ENCODE measurements at places on chromosomes 13 and 19. TPM values are rescaled to one million over a fixed set of nuclear protein-coding genes. Genes with fewer than 3 reads are reported as not detected.

DNA sequence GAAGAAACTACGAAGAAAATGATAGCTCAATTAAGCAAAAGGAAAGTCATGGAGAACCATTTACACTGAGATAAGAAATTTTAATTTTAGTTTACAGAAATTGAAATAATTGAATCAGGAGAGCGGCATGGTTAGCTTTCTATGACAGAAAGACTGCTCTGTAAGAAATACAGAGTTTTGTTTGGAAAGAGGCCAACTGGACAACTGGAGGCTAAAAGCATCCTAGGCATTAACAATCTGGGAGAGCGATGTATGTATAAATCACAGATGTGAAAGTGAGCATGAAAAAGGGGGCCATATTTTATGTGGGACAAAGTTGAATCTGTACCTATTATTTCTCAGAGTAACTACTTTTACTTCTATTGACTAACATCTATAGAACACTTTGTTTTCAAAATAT lies 1608.8 kb upstream of the PCDH20 start:
- no peak for DNase-seq

GRCh38 chr19:14972676-14973075 lies 7.0 kb downstream of the SLC1A6 start:
- DNase-seq = no peak

DNA sequence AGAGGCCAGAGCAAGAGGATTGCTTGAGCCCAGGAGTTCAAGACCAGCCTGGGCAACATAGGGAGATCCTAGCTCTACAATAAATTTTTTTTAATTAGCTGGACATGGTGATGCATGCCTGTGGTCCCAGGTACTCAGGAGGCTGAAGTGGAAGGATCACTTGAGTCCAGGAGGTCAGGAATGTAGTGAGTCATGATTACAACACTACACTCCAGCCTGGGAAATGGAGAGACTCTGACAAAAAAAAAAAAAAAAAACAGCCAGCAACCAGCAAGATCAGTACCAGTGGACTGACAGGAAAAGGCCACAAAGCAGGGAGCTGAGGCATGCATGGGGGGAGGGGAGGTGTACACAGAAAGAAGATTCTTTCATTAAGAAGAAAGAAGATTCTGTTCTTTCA lies 52.7 kb upstream of the RFXAP start:
- no peak for DNase-seq

GRCh38 chr13:30607908-30608307 lies 9.8 kb upstream of the USPL1 start:
- DNase-seq = no peak

DNA sequence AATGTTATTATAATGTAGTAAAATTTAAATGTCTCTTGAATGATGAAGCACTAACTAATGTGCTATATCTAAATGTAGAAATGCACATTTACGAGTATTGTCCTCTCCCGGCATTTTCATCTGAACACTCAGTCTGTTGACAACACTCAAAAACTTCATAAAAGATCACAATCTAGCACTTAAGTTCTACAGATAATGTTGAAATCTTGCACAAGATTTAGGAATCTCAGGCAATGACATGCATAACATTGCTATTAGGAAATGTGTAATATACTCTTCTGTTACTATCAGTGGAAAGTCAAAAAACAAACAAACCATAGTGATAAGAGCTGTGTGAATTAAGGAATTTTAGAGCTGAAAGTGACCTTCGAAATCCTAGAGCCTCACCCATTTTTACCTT lies 37.5 kb upstream of the XPO4 start:
- no peak for DNase-seq

CABP5 gene
- not detected for total RNA-seq
